ENCODE measurements at places on chromosomes 6 and 20. TPM values are rescaled to one million over a fixed set of nuclear protein-coding genes. Genes with fewer than 3 reads are reported as not detected.

EFCAB8 gene
- total RNA-seq: 0.22 TPM

NPBWR2 gene
- total RNA-seq: not detected

FAM135A gene
- total RNA-seq: 57.9 TPM

GPLD1 gene
- total RNA-seq: 5.3 TPM

RAET1L gene
- not detected for total RNA-seq

SMOC2 gene
- total RNA-seq: 5.0 TPM

DNA sequence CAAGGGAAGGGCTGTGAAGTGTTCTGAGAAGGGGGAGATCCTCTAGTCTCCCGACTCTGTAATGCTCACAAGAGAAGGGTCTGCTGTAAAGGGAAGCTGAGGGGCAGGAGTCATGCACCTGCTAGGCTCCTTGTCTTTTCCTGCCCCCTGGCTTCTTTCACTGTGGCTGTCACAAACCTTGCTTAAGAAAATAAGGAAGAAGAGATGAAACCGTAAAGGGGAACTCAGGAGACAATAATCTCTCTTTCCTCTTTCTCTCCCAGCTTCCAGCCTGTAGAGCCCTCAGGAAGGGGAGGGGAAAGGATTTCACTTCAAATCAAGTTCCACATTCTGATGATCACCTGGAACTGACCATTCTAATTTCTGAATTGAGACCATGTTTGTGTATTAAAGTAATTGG lies 26.3 kb downstream of the SLC13A3 start:
- H3K36me3 ChIP-seq: no peaks in the 10 kb centered on the region
- no peak overlapping the region for H3K4me3 ChIP-seq
- no peaks in the 10 kb centered on the region for H3K27me3 ChIP-seq
- DNase-seq: no peak
- H3K4me1 ChIP-seq: no peaks in the 10 kb centered on the region

GRCh38 chr20:44111712-44112335 lies 75.2 kb downstream of the JPH2 start:
- H3K4me1 ChIP-seq: no peaks in the 10 kb centered on the region
- no peaks in the 10 kb centered on the region for H3K36me3 ChIP-seq
- no peaks in the 10 kb centered on the region for H3K27me3 ChIP-seq
- no peak for DNase-seq
- H3K27ac ChIP-seq: no peak overlapping the region
- H3K4me3 ChIP-seq: no peak overlapping the region

DNA sequence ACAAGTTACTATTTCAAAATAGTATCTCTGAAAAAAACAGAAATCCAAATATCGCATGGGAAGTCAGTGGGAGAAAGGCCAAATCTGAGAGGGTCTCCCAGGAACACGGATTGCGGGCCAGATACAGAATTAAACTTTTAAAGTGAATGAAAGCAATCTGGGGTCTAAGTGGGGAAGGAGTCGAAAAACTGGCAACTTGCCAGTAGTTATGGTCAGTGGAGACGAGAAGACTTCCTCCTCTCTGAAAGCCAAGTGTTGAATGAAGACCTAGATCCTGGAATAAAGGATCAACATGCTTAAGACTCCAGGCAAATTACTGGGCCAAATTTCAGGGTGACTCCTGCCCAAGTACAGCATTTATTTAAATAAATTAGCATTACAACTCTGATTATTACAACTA lies 123.6 kb downstream of the BFSP1 start:
- H3K36me3 ChIP-seq: no peaks in the 10 kb centered on the region
- H3K27ac ChIP-seq: no peak overlapping the region
- DNase-seq: no peak
- no peaks in the 10 kb centered on the region for H3K4me1 ChIP-seq

DNA sequence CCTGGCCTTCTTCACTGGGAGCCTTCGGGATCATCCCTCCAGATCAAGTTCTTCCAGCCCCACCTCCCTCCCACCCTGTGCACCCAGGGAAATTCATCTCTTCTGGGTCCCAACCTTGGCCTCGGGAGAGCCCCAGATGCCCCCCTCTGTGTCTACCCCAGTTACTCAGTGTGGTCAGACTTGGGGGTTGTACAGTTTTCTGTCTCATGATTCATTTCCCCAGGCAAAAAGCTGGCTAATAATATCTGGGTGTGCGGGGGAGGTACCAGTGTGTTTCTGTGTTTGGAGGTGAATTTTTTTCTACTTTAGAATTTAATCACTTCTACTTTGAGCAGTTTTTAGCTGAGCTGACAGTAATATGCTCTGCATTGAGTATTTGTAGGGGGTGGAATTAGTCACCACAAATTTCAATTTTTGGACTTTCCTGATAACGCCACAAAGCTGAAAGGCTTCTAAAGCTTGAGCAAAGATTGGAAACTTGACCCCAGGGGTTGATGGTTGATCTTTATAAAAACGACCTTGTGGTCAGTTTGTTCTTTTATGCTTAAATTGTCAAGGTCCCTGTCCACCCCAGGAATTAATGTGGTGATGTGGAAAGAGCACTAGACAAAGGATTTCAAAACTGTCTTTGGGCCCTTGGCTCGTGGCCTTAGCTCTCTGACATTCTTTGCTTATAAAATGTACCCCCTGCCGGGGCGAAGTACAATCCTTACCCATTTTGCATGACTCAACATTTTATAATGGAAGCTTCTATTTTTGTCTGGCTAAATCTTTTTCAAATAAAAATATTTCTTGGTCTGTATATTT lies 284.7 kb upstream of the TAB2 start:
- no peaks in the 10 kb centered on the region for H3K36me3 ChIP-seq
- no peak overlapping the region for H3K4me3 ChIP-seq
- H3K27ac ChIP-seq: peak overlapping the region; percentile 60

DNA sequence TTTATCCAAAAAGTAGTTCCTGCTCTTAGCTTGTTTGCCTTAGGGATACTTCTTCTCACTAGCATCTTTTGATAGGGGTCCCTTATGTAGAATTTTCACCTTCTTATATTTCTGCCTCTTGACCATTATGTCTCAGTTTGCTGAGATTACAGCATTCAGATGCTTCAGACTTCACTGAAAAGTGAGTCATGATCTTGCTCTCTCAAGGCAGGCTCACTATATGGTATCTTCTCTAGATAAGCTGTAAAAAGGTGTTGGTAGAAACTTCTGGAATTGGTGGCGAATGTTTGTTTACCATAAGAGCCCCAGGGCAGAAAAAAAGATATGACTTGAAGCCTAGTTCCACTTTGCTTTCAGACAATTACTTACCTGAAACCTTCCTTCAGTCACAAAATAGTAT lies 19.7 kb downstream of the GTPBP2 start:
- no peaks in the 10 kb centered on the region for H3K4me1 ChIP-seq
- no peaks in the 10 kb centered on the region for H3K27me3 ChIP-seq
- DNase-seq: no peak
- H3K36me3 ChIP-seq: peaks cover 14% of the 10 kb centered on the region
- H3K27ac ChIP-seq: no peak overlapping the region

DNA sequence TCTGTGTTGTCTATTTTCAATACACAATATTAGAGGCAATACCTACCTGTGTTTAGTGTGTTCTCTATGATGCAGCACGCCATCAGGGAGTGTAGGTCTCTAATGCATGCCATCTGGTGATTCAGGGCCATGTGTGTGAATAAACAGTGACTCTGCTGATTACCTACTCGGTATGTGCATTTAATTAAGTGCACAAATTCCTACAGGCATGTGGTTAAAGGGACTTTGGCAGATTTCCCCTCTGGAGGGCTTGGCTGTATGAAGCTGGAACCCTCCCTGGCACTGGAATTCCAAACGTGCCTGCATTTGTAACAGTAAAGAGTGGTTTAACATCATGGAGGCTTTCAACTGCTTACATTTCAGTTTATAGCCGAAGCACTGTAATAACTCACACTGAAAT lies 401.5 kb upstream of the SASH1 start:
- no peak overlapping the region for H3K4me3 ChIP-seq
- H3K4me1 ChIP-seq: no peaks in the 10 kb centered on the region
- no peaks in the 10 kb centered on the region for H3K27me3 ChIP-seq
- no peak for DNase-seq
- no peaks in the 10 kb centered on the region for H3K36me3 ChIP-seq

DNA sequence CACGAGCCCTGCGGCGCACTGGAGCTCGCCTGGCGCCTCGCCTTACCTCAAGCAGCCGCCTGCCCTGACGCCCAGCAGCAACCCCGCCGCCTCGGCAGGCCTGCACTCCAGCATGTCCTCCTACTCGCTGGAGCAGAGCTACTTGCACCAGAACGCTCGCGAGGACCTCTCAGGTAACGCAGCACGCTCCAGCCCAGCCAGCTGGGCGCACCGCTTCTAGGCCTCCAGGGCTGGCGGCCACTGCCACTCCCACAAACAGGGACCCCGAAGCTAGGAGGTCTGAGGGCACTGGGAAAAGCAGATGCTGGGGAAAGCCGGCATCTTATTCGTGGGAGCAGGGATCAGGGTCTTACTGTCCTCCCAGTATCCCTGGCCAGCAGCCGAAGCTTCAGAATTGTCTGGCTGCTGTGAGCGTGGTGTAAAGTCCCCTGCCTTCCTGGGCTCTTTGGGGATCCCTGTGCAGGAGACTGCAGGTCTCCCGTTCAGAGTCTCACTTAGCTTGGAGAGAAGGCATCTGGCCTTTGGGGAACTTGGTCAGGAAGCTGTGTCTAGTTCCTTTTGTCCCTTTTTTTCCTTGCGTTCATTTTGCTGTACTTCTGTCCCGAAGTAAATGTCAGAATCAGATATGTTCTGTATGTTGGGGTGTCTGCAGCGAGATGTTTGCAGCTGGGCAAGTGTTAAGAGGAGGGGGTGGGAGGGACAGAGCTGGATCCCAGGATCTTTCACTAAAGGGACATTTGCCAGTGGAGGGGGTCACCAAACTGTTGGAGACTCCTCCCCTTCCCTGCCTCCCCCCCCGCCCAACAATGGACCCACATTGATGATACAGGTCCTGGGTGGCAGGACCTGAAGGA lies 1.8 kb downstream of the FOXF2 start:
- H3K27ac ChIP-seq: peak overlapping the region; percentile 67
- peaks cover 74% of the 10 kb centered on the region for H3K27me3 ChIP-seq
- no peak for DNase-seq
- H3K36me3 ChIP-seq: no peaks in the 10 kb centered on the region
- H3K4me3 ChIP-seq: peak overlapping the region; percentile 33

- H3K36me3 ChIP-seq: no peaks in the 10 kb centered on the region
- no peak for DNase-seq
- H3K4me1 ChIP-seq: peaks cover 4% of the 10 kb centered on the region
- no peak overlapping the region for H3K4me3 ChIP-seq
Observed at GRCh38 chr20:22696759-22697158, 112.4 kb upstream of the FOXA2 start.

- H3K27me3 ChIP-seq: no peaks in the 10 kb centered on the region
- H3K4me3 ChIP-seq: no peak overlapping the region
- peaks cover 40% of the 10 kb centered on the region for H3K36me3 ChIP-seq
- peaks cover 20% of the 10 kb centered on the region for H3K4me1 ChIP-seq
Observed at GRCh38 chr20:48622421-48622820, 205.4 kb downstream of the PREX1 start.

- H3K4me3 ChIP-seq: no peak overlapping the region
- H3K4me1 ChIP-seq: peaks cover 25% of the 10 kb centered on the region
- no peak overlapping the region for H3K27ac ChIP-seq
Observed at GRCh38 chr6:8436966-8437365, 1.6 kb upstream of the SLC35B3 start.

Measured in upper lobe of left lung (tissue), 6 donors.